Ureter (tissue), 1 donor: ENCODE measurements at places on chromosomes 2 and 18. TPM values are rescaled to one million over a fixed set of nuclear protein-coding genes. Genes with fewer than 3 reads are reported as not detected.

The KLHL29 gene
- 16.8 TPM for total RNA-seq

The UGT1A4 gene
- total RNA-seq, result 23.2 TPM

DNA sequence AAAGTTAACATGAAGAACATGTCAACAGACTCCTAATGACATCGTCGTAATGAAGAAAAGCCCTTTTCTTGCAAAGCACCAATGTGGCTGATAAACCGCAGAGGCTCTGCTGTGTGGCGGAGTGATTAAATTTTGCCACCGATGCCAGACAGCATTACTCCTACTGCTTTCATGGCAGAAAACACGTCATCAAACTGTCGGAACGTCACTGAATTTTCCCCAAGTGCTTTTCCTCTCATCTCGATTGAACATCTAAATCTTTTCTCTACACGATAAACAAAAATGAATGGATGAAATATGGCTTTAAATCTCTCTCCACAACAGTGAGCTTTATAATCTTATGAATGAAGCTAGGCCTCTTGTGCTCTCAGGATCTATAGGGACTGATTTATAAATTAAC lies 159.8 kb upstream of the REG3G start:
- DNase-seq, result no peak

GRCh38 chr2:54704688-54705605 lies 18.5 kb upstream of the EML6 start:
- DNase-seq, result no peak

- DNase-seq, result no peak
These were observed 82.0 kb downstream of the THADA start for GRCh38 chr2:43513796-43514195.

GRCh38 chr2:240603081-240603835 lies 16.7 kb downstream of the CAPN10 start:
- DNase-seq, result no peak

- DNase-seq, result no peak
These were observed 19.4 kb downstream of the RRM2 start for GRCh38 chr2:10141736-10142639.

DNA sequence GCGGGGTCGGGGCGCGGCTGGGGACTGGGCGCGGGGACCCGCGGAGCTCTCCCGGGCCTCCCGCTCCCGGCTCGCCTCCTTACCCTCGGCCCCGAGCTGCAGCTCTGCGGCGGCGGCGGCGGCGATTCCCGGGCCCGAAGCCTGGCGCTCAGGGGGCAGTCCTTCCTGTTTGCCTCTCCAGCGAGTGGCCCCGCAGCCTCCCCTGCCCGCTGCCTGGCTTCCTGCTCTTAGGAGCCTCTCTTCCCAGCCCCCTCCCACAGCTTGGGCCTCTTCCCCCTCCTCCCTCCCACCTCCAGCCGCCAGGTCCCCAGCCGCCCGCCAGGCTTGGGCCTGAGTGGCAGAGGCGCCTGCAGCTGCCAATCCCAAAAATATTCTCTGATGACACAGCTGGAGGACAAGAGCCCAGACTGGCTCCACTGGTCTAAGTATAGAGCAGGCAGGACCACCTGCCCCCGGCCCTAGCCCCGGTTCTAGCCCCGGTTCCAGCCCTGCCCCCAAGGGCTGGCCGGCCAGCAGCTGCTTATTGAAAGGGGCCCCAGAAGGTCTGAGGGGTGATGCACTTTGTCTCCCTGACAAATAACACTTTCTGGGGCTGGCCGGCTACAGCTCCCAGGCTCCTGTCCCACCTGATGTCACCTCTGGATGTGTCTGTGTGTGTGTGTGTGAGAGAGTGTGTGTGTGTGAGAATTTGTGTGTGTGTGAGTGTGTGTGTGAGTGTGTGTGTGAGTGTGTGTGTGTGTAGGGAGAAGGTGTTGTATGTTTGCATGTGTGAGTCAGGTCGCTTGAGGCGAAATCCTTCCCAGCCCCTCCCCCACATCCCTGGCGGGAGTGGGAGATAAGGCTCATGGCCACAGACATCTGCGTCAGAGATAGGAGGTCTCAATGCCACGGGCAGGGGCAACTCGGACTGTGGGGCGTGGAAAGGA lies at the start of gene OBSL1:
Gene OBSL1, minus strand, starts transcription at position 229 of the 926 bp plus-strand sequence. CDS start 307 bp downstream, outside the sequence.
- DNase-seq, result peak; percentile 74

- DNase-seq, result no peak
These were observed at the start of gene POMC for GRCh38 chr2:25168256-25169072. Gene POMC (minus strand): TSS chr2:25168580. CDS start chr2:25164772, 3,808 bp downstream.
